Dermis microvascular lymphatic vessel endothelial cell (primary cell): ENCODE measurements at places on chromosomes 7 and 10. TPM values are rescaled to one million over a fixed set of nuclear protein-coding genes. Genes with fewer than 3 reads are reported as not detected.

TMEM139 gene
- total RNA-seq: not detected in 2 replicates

ZNF25 gene
- 3.6 and 5.2 TPM in 2 replicates for total RNA-seq

NRG3 gene
- 8.2 and 19.1 TPM in 2 replicates for total RNA-seq

TET1 gene
- 0.39 and 0.89 TPM in 2 replicates for total RNA-seq

DNA sequence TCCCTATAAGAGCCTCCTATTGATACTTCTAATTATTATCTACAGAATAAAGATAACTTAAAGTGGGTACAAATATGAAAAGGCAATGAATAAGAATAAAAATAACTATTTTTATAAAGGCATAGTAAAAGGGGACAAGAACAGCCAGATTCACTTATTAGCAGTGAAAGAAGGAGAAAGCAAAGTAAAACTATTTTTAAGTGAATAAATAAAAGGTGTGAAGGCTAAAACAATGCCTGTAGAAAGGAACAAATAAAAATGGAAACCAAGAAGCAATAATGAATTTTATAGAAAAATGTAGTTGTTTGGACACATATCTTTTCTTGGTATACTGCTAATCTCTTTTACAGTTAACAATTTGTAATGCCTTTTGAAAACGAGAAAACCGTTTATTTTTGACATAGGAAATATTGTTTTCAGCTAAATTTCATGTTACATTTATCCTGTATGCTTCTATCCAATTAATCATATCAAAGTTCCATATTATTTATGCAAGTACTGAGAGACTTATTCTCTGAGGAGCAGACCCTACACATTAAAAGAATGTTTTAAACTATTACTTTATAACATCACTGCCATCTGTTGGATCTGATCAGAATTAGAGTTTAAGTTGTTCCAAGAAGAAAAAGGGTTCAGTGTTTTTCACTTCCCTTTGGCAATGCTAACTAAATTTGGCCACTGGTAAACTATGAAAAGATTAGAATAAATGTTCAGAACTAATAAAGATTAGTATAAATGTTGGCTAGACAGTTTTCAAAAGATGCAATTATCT lies 59.1 kb downstream of the ARMC3 start:
- DNase-seq: peak; percentile 46

DNA sequence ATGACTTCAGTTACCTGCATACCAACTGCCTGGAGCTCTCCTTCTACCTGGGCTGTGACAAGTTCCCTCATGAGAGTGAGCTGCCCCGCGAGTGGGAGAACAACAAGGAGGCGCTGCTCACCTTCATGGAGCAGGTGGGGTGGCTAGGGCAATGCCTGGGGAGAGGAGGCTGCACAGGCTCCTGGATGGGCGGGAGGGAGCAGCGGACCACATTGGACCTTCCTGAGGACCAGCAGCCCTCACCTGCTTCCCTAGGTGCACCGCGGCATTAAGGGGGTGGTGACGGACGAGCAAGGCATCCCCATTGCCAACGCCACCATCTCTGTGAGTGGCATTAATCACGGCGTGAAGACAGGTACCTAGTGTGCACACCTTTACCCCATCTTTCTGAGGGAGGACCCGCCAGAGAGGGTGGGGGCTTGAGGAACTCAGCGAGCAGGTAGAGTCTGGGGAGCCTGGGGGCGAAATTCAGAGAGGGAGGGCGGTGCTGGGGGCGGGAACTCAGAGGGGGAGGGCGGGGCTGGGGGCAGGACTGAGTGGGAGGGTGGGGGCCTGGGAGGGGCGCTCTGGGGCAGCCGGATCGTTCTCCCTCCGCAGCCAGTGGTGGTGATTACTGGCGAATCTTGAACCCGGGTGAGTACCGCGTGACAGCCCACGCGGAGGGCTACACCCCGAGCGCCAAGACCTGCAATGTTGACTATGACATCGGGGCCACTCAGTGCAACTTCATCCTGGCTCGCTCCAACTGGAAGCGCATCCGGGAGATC lies 9.0 kb downstream of the AEBP1 start:
- no peak for DNase-seq

DNA sequence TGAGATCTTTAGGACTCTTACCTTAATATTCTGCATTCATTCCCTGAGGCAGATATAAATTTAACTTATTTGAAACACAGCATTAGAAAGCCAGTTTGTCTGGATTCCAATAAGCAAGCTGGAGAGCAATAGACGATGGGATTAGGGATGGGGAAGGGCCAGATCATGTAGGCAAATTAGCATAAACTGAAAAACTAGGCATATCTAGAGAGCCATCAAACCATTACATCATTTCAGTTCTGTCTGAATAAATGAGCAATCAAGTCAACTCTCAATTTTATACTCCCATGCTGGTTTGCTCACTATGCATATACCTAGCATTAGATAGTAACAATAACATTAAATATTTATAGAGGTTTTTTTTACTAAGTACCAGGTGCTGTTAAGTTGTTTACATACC lies 583.6 kb upstream of the LRRN3 start:
- no peak for DNase-seq

- no peak for DNase-seq
Measured at GRCh38 chr7:47282790-47283496, 299.0 kb downstream of the TNS3 start.

DNA sequence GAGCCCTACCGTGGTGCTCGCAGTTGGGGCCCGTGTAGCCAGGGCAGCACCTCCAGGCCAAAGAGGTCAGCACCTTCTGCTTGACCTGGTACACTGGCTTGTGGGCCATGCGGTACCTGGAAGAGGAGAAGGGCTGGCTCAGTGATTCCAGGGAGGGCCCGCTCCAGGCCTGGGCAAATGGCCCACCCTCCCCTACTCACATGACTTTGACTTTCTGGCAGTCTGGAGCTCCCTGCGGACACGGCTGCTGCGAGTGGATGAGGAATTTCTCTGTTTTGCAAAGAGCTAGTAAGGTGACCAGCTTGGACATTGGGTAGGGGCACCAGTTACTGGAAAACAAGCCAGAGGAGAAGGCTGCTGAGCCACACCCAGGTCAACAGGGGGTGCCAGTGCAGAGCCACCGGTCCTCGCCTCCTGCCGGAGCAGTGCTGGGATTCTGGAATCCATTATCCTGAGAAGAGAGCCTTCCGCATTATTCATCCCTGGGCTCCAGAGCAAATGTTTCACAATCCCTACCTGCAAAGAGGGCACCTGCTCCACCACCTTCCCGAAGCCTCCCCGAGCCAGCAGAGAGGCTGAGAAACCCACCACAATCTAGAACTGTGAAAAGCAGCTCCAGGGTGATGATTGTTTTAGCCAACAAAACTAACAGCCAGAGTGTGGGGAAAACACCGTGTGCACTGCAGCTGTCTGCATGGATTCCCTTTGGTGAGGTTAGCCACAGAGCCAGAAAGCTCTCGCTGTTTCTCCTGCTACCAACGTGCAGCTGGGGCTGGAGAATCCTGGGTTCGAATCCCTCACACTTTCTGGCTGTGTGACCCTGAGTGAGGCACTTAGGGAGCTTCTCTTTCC lies 11.8 kb downstream of the MMRN2 start:
- no peak for DNase-seq

DNA sequence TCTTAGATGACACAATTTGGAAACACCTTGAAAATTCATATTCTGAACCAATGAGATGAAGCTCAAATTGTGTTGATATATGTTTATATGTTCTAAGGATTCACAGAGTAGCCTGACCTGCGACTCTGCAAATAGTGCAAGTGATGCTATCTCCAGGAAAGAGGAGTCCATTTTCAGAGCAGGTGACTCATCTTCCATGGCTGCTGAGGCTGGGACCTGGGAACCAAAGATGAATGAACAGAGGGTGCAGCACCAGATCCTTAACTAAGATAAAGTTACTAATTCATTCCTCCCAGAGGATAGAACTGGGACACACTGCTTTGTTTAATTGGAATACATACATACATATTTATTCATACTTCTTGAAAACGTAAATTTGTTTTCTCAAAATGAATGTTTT lies 240.6 kb upstream of the SEMA3C start:
- DNase-seq: no peak

GRCh38 chr7:1859266-1860035 lies 189.4 kb downstream of the ELFN1 start:
- no peak for DNase-seq

DNA sequence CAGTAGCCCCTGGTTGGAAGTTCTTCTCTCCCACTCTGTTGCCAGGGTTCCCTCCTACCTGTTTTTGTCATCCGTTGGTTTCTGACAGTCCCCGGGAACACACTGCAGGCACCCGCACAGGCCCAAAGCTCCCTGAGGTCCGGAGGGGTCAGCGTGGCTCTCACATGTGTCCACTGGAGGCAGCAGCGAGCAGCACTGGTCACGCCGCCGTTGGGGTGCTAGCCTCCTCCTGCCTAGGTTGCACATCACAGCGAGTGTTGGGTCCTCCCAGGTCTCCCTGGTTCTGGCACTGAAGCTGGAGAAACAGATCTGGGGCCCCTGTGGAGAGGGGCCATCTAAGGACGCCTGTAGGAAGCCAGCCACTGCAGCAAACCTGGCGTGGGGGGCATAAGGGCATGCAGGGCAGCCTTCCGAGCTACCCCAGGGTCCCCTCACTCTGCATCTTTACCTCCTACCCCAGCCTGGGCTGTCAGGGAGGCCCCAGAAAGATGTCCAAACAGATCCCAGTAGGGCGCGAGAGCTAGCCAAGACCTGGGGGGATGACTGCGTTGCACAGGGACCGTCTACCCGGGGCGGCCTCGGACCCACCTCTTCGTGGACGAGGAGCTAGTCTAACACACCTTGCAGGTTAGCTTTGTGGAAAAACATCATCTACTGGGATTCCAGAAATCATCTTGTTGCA lies 28.9 kb downstream of the LRRC27 start:
- no peak for DNase-seq

GRCh38 chr10:110414548-110415309 lies 83.0 kb upstream of the DUSP5 start:
- peak; percentile 64 for DNase-seq

GRCh38 chr10:83517456-83517855 lies 621.9 kb upstream of the GHITM start:
- no peak for DNase-seq

DNA sequence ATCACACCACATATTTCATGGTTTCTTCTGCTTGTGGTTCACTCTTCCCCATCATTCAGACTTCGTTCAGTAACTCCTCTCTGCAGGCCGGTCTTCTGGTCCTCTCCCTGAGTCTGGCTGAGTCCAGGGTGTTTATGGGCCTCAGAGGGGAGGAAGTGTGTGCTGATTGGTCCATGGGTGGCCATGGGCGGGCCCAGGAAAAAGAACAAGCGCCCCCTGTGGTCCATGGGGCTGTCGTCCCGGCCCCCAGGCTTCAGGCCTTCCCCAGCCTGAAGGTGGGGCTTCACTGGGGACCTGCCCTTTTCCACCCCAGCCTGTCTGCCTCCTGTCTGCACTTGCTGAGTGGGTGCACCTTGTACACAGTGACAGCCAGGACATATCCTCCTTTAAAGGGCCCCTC lies 123.7 kb downstream of the VIPR2 start:
- no peak for DNase-seq

- peak; percentile 57 for DNase-seq
Measured at GRCh38 chr10:112137154-112137987, 46.2 kb downstream of the GPAM start.

DNA sequence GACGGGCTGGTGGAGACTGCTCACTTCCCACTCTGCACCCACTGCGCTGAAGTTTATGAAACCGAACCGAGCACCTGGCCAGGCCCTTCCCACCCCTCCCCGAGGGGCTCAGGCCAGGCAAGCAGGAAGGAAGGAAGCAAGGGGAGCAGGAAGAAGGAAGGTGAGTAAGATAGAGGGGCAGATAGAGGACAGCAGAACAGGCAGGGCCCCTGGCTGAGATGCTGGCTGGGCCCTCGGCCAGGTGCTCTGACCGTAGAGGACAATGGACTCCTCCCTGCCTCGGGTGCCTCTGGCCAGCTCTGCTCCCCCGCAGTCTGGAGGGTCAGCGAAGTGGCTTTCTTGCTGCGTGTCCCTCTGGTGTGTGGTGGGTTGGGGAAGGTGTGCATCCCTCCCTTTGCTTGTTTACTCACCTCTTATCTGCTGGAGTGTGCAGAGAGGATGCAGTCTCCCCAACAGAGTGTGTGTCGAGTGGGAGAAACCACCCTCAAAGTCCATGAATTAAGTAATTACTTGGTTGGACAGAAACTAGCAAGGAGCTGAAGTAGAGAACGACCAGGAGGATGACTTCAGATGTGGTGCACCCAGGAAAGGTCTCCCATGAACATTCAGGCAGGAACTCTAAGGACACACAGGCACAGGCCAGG lies 82.8 kb upstream of the PPP2R2D start:
- DNase-seq: no peak

DNA sequence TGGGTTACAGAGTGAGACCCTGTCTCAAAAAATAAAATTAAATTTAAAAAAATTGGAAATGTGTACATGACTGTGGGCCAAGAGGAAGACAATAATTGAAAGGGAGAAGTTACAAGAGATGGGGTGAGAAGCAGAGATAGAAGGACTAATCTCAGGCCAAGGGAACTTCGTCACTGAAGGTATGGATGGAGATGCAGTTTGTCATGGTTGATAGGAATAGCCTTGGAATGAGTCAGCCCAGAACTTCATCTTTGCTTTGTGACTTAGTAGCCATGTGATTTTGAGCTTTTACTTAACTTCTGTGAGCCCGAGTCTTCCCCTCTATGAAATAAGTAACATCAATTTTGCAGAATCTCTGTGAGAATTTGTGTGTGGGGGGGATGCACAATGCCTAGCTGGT lies 6.5 kb upstream of the PODXL start:
- no peak for DNase-seq

DNA sequence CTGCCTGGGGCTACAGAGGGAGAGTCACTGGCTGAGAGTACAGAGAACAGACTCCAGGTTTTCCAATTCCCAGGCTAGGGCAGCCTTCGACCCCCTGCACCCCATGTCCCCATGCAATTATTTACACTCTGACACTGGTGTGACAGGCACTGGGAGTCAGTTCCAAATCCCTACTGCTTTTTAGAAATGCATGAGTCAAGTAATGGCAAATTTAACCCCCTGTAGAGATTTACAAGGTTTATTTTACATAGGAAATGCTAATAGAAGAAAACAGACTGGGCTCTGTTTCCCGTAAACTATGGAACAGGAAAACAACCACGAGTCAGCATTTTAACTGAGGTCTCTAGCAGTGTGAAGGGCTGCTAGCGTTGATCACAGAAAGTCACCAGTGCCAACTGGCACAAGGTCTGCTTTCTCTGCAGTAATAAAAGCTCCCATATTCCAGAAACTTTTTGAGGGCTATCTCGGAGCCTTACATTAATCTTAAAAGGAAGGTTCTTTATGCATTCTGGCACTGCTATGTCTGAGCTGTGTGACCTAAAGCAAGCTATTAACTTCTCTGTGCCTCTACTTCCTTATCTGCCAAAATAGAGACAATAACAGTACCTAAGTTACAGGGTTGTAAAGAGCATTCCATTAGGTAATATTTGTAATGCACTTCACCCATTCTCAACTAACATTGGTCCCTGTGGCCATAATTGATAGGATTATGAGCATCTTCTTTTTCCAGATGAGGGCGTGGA lies 28.2 kb downstream of the NOD1 start:
- no peak for DNase-seq
